ENCODE measurements at places on chromosomes 11 and 22. TPM values are rescaled to one million over a fixed set of nuclear protein-coding genes. Genes with fewer than 3 reads are reported as not detected.

GRCh38 chr22:17303840-17304779, 65.2 kb upstream of the CECR2 start:
- DNase-seq = no peak

DNA sequence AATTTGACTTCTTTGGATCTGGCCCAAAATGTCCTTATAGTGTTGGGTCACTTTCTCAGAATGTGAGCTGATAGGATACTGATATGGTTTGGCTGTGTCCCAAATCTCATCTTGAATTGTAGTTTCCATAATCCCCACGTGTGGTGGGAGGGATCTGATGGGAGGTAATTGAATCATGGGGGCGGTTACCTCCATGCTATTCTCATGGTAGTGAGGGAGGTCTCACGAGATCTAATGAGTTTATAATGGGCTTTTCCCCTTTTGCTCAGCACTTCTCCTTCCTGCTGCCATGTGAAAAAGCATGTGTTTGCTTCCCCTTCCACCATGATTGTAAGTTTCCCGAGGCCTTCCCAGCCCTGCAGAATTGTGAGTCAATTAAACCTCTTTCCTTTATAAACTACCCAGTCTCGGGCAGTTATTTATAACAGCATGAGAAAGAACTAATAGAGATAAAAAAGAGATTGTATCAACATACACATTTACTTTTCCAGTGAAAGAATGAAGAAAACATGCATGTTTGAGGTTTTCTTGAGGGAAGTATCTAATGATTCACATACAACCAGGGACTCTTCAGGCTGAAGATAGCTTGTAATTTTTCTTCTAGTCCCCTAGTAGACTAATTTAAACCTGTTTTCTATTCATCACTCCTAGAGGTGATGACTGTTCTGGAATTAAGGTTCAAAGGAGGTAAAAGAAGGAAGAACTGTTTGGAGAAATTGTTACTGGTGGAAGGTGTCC, 17.3 kb upstream of the CSTF3 start:
- no peak for DNase-seq

- no peak for DNase-seq
Measured at GRCh38 chr11:77470504-77470903, 3.4 kb downstream of the PAK1 start.

DNA sequence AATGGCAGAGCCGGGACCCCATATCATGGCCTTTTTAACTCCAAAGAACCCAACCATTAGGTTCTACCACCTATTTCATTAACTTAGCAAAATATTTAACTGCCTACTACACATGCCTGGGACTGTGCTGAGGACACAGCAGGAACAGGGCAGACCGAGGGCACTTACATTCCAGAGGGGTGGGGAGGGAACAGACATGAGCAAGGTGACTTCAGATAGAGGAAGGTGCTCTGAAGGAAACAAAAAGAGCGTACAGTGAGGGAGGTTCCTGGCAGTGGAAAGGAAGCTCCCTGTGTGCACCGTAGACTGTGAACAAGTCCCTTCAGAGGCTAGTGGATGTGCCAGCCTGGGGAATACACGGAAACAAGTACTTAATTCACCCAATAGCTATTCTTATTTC, 82.8 kb downstream of the NAT10 start:
- no peak for DNase-seq

DNA sequence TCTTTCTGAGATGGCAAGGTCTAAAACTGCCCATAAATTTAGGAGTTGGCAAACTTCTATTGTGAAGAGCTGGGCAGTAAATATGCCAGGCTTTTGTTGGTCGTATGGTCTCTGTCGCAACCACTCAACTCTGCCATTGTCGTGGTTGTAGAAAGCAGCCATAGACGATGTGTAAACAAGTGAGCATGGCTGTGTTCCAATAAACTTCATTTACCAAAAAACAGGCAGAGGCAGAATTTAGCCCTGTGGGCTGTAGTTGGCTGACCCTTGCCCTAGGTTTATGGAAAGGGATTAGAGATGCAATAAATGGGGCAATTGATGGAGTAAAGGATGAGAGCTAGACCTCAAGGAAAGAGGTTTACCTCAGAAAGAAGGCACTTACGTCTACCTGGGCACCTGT, 17.6 kb downstream of the YPEL4 start:
- DNase-seq = no peak

DNA sequence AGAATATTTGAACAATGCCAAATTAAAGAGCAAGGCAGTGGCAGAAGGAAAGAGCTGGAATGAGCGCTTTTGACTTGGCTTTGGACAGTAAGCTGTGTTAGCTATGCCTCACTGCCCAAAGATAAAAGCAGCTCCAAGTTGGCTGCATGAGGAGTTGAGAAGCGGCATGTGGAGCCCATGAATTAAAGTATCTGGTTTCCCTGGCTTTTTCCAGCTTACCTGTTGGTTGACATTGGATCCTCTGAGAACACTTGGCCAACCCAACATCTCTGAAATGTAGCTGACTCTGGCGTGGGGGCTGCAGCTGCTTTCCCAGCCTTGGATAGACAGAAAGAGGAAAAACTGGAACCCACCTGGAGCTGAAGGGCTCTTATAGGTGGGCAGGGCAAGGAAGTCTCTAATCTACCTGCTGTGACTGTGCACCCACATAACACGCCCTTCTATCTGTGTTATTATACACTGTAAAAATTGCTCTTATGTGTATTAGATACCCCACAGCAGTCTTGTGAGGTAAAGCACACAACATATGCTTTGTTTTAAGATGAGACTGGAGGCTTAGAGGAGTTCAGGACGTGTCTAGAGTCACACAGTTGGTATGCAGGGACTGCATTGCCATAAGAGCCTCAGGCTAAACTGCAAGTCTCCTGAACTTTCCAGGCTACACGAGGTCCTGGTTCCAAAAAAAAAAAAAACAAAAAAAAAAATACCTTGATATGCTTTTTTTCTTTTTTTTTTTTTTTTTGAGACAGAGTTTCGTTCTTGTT, 5.8 kb downstream of the UBASH3B start:
- no peak for DNase-seq

DNA sequence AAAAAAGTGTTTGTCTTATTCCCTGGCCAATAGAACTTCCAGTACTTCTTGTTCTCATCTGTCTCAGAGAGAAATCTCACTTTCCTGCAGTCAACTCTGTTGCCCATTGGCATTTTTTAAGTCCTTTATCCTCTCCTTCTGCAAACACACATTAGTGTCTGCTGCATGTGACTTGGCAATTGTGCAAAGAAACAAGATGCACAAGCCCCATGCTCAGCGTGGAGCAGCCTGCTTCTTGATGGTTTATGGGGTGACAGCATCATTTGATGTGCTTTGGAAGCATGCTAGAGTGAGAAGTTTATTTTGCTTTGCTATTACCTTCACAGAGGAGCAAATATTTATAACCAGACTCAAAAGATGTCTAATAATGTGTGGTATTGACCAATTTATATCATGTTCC, 238.2 kb downstream of the FAT3 start:
- DNase-seq = no peak

- DNase-seq = no peak
Measured at GRCh38 chr11:107707807-107708206, 4.0 kb downstream of the SLN start.

DNA sequence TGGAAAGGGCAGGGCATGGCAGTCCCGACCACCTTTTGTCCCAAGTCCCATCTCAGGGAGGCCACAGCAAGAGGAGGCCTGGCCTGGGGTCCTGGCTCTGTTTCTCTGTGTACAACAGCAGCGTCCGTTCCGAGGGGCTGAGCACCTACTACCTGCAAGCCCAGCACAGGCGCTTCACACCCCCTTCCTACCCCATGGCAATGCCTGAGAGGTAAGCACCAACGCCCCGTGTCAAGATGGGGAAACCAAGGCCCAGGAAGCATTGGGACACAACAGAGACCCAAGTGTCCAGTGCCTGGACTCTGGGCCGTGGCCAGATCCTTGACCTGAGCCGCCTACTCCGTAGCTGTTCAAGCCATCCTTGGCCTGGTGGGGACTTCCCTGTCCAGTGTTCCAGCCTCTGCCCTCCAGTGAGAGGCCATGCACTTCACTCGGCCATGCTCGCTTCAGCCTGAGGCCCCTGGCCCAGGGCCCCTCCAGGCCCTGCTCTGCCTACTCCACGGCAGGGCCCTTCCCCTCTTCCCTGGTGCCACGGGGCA, 14.3 kb upstream of the TCF20 start:
- DNase-seq = no peak

- peak; percentile 42 for DNase-seq
Measured at GRCh38 chr22:46043816-46044620, 67.1 kb upstream of the WNT7B start.

GRCh38 chr22:41377846-41378245, 3.9 kb upstream of the TEF start:
- no peak for DNase-seq

DNA sequence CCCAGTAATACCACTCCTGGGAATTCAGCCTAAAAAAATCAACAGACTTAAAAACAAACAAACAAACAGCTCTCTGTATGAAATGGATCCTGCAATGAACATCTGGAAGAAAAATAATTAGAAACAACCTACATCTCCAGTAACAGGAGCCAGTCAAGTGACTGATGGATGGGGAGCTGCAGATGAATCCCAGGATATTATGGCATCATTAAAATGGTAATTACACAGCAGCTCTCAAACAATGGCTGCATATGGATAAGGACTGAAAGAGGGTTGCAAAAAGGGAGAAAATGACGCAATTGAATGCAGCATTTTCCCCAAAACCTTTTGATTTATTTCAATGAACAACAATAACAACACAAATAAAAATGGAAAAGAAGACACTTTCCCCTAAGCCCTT, 4.1 kb downstream of the NPTXR start:
- no peak for DNase-seq

GRCh38 chr11:108536783-108537182, 38.6 kb upstream of the POGLUT3 start:
- no peak for DNase-seq

GRCh38 chr11:47867823-47868222, 19.7 kb upstream of the NUP160 start:
- no peak for DNase-seq

DNA sequence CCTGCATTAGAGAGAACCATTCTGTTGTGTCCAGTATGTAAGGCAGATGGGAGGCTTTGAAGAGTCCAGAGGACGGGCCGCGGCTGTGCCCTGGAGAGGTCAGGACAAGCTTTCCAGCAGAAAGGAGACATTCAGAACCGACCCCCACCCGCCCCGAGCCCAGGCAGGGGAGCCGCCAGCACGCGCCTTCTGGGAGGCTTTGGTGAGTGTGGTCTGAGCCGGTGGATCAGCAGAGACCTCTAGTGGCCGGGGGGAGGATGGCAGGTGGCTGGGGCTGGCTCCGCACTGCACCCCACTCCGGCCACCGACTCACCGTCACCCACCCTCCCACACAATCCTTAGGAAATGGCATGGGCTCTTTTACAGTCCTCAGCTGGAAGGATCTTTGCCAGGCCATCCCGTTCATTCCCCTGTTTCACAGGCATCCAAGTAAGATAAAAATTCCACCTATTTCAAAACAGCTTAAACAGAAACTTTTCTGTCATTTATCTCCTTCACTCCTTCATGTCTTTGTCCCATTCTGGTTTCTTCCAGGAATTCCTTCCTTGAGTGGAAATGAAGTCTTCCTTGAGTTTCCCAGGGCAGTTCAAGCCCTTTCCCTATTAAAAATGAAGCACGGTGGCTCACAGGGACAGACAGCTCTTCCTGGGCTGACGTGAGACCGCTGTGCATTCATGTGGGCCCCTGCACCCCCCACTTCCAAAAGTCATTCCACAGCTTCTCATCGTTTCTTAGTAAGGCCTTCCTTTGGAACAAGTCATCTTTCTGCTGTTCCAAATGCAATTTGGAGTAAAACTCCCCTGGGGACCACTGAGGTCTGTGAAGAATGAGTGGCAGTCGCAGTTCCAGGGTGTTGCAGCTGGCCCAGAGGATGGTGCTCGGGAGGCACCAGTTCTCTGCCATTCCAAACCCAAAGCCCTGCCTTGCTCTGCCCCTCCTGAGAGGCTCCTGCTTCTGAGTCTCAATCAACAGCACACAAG, 91.0 kb downstream of the FEZ1 start:
- DNase-seq = peak; percentile 64

DNA sequence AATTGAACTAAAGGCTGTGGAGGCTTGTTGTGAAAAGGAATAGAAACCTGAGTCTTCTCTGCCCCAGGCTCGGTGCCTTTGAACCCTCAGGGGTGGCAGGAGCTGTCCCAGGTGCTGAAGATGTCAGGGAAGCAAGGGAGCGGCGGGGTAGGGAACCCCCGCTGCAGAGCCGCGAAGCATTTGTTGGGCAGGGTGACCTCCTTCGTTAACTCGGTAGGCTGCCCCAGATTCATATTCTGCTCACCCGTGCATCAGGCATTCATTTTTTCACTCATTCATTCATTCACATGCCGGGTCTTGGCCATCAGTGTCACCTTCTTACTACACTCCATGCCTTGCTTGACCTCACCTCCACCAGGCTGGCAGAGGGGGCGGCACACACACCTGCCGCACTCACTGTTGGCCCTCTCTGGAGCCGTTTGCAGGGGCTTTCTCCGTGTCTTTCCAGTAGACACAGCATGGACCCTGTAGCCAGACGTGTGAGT, 618.9 kb downstream of the BRD1 start:
- DNase-seq = no peak

DNA sequence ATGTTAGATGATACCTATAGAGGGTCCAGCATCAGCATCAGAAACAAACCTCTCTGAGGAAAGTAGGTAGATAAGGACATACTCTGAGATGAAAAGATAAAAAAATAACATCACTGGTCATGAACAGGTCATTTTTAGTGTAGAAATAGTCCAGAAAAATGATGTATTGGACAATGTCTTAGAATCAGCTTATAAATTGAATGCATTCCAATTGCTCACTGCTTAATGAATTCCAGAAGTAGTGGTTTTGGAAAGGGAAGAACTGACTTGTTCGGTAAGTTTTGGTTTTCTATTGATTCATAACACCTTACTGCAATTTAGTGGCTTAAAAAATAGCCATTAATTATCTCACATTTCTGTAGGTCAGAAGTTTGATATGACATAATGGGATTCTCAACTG, 929.5 kb upstream of the CCDC90B start:
- no peak for DNase-seq

DNA sequence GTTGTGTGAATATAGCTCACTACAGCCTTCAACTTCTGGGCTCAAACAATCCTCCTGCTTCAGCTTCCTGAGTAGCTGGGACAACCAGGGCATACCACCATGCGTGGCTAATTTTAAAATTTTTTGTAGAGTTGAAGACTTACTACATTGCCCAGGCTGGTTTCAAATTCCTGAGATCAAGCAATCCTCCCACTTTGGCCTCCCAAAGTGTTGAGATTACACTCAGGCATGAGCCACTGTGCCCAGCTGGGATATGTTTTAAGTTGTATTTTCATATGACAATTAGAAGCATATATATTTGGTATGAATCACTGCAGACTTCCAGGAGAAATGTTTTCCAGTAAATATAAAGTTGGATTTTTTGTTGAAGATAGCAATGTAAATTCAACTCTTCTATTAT, 15.4 kb downstream of the DDX10 start:
- DNase-seq = no peak

Gene RAPSN
- total RNA-seq = 0.62 TPM

Gene CASP1
- total RNA-seq = 23.6 TPM

Gene KIF18A
- total RNA-seq = 58.5 TPM

Gene HEPACAM
- not detected for total RNA-seq
